ENCODE measurements at places on chromosomes 12 and 14.

GRCh38 chr14:39939023-39939422 is 506.8 kb upstream of the FBXO33 start:
- no peaks in the 10 kb centered on the region for H3K27me3 ChIP-seq
- no peak for DNase-seq
- H3K4me1 ChIP-seq = no peaks in the 10 kb centered on the region
- no peak overlapping the region for H3K4me3 ChIP-seq

- no peak overlapping the region for H3K27ac ChIP-seq
- H3K36me3 ChIP-seq = no peaks in the 10 kb centered on the region
- H3K27me3 ChIP-seq = peaks cover 17% of the 10 kb centered on the region
- no peaks in the 10 kb centered on the region for H3K4me1 ChIP-seq
Measured at GRCh38 chr12:62915204-62915529, 19.8 kb downstream of the PPM1H start.

DNA sequence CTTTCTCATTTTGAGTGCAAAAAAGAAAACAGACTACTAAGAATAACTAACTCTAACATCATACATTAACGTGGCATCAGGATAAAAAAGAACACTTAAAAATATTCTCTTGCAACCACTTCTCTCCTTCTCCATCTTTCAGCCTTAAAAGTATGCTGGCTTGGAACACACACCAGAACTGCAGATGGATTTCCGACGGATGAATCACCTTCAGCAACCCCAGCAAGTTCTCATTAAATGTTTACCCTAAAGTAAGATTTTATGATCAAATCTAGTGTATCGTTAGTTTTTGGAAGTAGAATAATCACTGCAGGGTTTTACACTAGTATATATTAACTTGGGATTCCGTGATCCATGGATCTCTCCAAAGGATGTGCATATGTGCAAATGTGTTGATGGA is 1.2 kb downstream of the NEK9 start:
- no peaks in the 10 kb centered on the region for H3K27me3 ChIP-seq
- peaks cover 5% of the 10 kb centered on the region for H3K4me1 ChIP-seq
- DNase-seq = peak; percentile 85
- H3K27ac ChIP-seq = no peak overlapping the region

- no peak overlapping the region for H3K4me3 ChIP-seq
- H3K27me3 ChIP-seq = peaks cover 2% of the 10 kb centered on the region
- no peak overlapping the region for H3K27ac ChIP-seq
- no peak for DNase-seq
- H3K4me1 ChIP-seq = no peaks in the 10 kb centered on the region
Measured at GRCh38 chr12:113684908-113685782, 213.5 kb upstream of the LHX5 start.

GRCh38 chr12:71649401-71649800 is 14.2 kb downstream of the ZFC3H1 start:
- no peak overlapping the region for H3K27ac ChIP-seq
- peaks cover 38% of the 10 kb centered on the region for H3K36me3 ChIP-seq
- H3K4me1 ChIP-seq = 0 out of 2 replicates have a peak, but pooled peaks cover 2% of the 10 kb centered on the region
- no peak overlapping the region for H3K4me3 ChIP-seq
- DNase-seq = no peak

GRCh38 chr12:94100990-94101737 is 47.2 kb upstream of the PLXNC1 start:
- H3K27me3 ChIP-seq = no peaks in the 10 kb centered on the region
- peaks cover 10% of the 10 kb centered on the region for H3K4me1 ChIP-seq
- peak; percentile 58 for DNase-seq
- no peaks in the 10 kb centered on the region for H3K36me3 ChIP-seq

DNA sequence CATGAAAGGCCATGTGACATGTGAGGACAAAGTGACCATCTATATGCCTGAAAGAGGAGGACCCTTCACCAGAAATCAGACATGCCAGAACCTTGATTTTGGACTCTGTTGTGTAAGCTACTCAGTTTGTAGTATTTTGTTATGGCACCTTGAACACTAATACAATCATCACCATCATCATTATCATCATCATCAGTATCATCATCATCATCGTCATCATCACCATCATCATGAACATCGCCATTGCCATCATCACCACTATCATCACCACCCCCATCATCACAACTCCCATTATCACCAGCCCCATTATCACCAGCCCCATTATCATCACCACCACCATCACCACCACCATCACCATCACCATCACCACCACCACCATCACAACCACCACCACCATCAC is 15.9 kb downstream of the ISCU start:
- no peaks in the 10 kb centered on the region for H3K27me3 ChIP-seq
- H3K4me1 ChIP-seq = peaks cover 2% of the 10 kb centered on the region
- no peak overlapping the region for H3K4me3 ChIP-seq
- H3K36me3 ChIP-seq = no peaks in the 10 kb centered on the region

GRCh38 chr12:48072266-48072665 is 33.6 kb downstream of the SENP1 start:
- no peaks in the 10 kb centered on the region for H3K4me1 ChIP-seq
- peaks cover 13% of the 10 kb centered on the region for H3K36me3 ChIP-seq
- no peaks in the 10 kb centered on the region for H3K27me3 ChIP-seq

DNA sequence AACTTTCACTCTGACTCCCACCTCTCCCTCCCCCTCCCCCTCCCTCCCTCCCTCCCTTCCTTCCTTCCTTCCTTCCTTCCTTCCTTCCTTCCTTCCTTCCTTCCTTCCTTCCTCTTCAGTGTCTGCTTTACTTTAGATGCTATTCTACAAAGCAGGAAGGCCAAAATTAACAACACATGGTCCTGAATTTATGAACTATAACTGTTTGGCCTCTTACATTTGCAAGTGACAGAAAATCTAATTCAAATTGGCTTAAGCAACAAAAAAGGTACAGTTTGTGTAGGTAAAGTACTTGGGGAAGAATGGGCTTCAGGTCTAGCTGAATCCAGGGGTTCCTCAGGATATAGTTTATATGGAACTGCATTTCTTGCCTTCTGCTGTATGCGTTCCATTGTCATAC is 673.0 kb downstream of the AACS start:
- no peak overlapping the region for H3K27ac ChIP-seq
- no peak overlapping the region for H3K4me3 ChIP-seq
- H3K36me3 ChIP-seq = no peaks in the 10 kb centered on the region
- H3K27me3 ChIP-seq = no peaks in the 10 kb centered on the region

DNA sequence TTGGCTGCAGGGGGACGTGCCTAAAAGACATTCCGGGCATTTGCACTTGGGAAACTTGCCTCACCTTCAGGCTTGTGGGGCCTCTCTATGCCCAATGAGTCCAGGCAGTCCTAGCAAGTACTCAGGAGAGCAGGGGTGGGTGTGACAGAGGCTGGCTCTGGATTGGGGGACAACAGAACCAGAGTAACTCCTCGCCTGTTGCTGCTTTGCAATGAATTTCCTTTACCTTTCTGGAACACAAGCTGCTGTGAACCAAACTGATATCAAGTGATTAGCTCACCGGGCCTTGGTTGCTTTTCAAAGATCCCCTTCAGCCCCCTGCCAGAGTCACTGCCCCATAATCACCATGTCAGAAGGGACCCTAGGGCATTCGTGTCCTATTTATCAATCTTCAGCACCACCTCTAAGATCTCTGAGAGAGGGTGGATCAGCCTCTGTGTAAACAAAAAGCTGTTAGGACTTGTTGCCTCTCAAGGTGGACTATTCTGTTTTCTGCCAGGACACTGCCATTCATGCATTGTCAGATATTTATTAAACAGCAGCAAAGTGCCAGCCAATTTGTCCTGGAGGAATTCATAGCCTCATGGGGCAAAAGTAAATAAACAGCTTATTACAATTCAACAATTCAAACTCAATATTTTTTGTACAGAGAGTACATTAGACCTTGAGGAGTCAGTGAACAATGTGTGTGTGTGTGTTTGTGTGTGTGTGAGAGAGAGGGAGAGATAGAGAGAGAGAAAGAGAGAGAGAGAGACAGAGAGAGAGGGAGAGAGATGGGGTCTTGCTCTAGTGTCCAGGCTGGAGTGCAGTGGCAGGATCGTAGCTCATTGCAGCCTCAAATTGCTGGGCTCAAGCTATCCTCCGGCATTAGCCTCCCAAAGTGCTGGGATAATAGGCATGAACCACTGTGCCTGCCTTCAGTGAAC is 11.3 kb downstream of the NFATC4 start:
- no peak overlapping the region for H3K4me3 ChIP-seq
- H3K27me3 ChIP-seq = peaks cover 5% of the 10 kb centered on the region
- H3K36me3 ChIP-seq = peaks cover 40% of the 10 kb centered on the region
- no peak overlapping the region for H3K27ac ChIP-seq
- no peak for DNase-seq

GRCh38 chr12:51838036-51838435 is 10.5 kb downstream of the FIGNL2 start:
- no peak for DNase-seq
- H3K27me3 ChIP-seq = peaks cover 84% of the 10 kb centered on the region
- no peak overlapping the region for H3K4me3 ChIP-seq
- no peaks in the 10 kb centered on the region for H3K4me1 ChIP-seq

GRCh38 chr12:122080149-122081082 is 1.9 kb downstream of the MLXIP start:
- peaks cover 10% of the 10 kb centered on the region for H3K4me1 ChIP-seq
- peaks cover 4% of the 10 kb centered on the region for H3K27me3 ChIP-seq
- H3K36me3 ChIP-seq = peaks cover 11% of the 10 kb centered on the region

- peak overlapping the region; percentile 75 for H3K4me3 ChIP-seq
- no peaks in the 10 kb centered on the region for H3K27me3 ChIP-seq
- H3K4me1 ChIP-seq = peaks cover 2% of the 10 kb centered on the region
- peaks cover 2% of the 10 kb centered on the region for H3K36me3 ChIP-seq
- H3K27ac ChIP-seq = peak overlapping the region; percentile 84
- no peak for DNase-seq
Measured at GRCh38 chr12:89355243-89356068, 3.2 kb upstream of the DUSP6 start.

GRCh38 chr12:85405781-85406522 is 125.9 kb downstream of the ALX1 start:
- no peak overlapping the region for H3K27ac ChIP-seq
- no peaks in the 10 kb centered on the region for H3K27me3 ChIP-seq
- no peaks in the 10 kb centered on the region for H3K36me3 ChIP-seq
- no peak overlapping the region for H3K4me3 ChIP-seq
- DNase-seq = peak; percentile 5

DNA sequence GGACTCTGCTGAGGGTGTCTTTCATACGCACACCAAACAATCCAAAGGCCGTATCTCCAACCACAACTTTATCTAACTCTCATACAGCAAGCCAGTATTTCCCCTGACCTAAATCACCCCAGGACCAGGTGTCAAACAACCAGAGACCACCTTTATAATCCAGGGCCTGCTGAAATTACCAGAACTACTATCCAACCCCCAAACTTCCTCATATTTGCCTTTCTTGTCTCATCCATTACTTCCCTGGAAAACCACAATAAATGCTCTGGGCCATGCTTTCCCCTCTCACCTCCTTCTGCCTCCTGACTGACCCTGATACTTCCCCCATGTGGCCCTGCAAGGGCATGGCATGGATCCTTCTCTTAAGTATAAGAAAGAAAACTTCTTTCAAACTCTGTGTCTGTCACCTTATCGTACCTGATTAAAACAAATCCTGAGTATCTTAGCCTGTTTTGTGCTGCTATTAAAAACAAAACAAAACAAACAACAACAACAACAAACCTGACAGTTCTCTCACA is 44.7 kb upstream of the CRACR2A start:
- no peak overlapping the region for H3K4me3 ChIP-seq
- no peak overlapping the region for H3K27ac ChIP-seq
- H3K4me1 ChIP-seq = no peaks in the 10 kb centered on the region
- H3K27me3 ChIP-seq = no peaks in the 10 kb centered on the region
